ENCODE measurements at places on chromosomes 2 and 18.

- DNase-seq, result no peak
Observed at GRCh38 chr2:73291461-73292315, 1.7 kb downstream of the EGR4 start.

DNA sequence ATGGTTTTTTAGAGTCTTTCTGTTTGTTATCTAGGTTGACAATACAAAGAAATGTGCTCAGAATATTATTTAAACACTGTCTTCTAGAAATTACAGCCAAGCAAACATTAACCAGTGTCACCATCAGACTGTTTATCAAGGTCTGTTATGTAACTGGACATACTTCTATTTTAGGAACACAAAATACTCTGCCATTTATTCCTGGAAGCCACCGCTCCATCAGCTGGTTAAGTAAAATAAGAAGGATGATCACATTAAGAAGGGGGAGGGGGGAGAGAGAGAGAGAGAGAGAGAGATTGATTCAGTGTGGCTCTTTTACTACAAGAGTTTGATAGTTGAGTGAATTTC lies 47.9 kb downstream of the MBP start:
- no peak for DNase-seq

DNA sequence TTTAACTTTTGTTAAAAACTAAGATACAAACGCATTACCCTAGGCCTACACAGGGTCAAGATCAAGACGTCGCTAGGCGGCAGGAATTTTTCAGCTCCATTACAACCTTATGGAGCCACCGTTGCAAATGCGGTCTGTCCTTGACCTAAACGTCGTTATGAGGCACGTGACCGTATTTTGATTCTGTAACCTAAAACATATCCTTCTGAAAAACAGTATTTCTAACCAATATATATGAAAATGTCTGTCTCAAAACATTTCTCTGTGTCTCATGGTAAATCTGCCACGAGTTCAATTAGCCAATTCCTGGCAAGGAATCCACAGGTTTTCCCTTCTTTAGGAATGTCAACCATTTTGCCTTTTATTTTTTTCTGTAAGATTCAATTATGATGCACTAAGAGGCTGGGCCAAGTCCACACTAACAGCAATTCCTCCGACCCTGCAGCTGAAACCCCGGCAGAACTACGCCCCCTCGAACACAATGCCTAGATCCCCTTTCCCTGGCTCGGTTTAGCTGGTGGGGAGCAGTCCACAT lies 1.7 kb downstream of the RTN4 start:
- peak; percentile 76 for DNase-seq

DNA sequence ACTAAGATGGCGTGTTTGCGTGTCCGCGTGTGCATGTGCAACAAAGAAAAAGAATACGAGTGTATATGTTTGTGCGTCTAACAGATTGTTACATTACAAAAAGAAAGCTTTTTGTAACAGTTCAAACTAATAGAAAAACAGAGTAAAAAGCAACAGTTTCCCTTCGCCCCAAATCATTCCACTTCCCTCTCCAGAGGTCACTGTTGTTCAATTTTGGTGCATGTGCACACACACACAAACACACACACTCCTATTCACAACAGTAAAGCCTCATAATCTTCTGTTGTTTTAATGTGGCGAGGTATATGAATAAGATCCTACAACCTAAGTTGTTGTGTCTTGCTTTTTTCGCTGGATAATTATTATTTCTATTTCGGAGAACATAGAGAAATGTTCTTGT lies 357.3 kb upstream of the SLC8A1 start:
- DNase-seq, result no peak

DNA sequence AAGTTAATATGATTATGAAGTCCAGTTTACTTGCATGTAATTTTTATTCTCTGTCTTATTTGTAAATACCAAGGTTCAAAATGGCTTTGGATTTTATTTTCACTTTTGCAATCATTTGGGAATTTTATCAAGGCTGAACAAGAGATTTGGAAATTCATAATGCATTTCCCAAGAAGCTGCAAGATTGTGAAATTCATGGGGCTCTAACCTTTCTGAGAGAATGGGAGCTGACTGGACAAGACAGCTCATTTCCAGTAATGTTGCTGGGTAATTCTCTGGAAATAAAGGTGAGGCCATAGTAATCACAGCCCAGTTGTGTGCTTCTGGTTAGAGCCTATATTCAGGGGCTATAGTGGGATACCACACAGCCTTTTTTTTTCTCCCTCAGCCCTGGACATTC lies 21.5 kb upstream of the NABP1 start:
- DNase-seq, result no peak

Data from NCI-H187 (cell line).